Forelimb muscle (tissue), 1 donor: ENCODE measurements at places on chromosomes 7 and 10.
A peak's percentile ranks its signal among the peaks of the same experiment; 100 is the strongest.

- no peak for DNase-seq
Measured at GRCh38 chr10:102948786-102949185, 30.7 kb downstream of the CNNM2 start.

- no peak for DNase-seq
Measured at GRCh38 chr10:51241461-51241860, 167.2 kb downstream of the PRKG1 start.

DNA sequence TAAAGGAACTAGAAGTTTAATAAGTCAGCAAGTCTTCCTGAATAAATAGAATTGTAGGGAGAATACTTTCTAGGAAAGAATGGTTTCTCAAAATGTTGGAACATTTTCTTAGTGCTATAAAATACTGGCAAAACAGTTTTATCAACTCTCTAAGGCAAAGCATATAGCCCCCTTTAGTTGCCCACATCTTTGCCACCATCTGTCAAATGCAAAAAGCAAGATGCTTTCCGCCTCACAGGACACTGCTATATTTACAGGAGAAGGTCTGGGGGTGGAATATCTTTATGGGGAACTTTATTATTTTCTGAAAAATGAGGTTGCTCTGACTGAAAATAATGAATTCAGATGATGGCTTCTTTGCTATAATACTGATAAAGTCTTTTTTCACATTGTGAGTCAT is 78.3 kb downstream of the SVOPL start:
- DNase-seq: no peak

GRCh38 chr7:80869106-80869784 is 49.6 kb downstream of the SEMA3C start:
- no peak for DNase-seq

DNA sequence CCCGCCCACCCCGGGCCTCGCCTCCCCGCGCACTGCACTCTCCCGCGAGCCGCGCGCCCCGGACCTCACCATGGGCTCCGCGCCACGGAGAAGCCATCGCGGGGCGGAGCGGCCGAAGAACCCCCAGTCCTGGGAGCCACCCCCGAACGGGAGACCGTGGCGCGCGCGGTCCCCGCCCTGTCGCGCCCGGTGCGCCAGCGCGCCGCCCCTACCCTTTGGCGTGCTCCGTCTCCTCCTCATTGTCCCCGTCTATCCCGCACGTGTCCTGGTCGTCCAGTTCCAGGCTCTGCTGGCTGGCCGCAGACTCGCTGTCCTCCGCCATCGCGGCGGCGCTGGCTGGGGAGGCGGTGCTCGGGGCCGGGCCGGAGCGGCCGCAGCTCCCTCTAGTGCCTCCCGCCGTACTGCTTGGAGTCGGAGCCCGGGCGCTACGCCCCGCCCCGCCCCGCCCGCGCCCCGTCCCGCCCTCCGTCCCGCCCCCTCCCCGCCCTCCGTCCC is at the start of gene NMT2:
Gene NMT2, minus strand, starts transcription at position 403 of the 495 bp plus-strand sequence. Its CDS starts 81 bp downstream, at position 322.
- DNase-seq: peak; percentile 53

DNA sequence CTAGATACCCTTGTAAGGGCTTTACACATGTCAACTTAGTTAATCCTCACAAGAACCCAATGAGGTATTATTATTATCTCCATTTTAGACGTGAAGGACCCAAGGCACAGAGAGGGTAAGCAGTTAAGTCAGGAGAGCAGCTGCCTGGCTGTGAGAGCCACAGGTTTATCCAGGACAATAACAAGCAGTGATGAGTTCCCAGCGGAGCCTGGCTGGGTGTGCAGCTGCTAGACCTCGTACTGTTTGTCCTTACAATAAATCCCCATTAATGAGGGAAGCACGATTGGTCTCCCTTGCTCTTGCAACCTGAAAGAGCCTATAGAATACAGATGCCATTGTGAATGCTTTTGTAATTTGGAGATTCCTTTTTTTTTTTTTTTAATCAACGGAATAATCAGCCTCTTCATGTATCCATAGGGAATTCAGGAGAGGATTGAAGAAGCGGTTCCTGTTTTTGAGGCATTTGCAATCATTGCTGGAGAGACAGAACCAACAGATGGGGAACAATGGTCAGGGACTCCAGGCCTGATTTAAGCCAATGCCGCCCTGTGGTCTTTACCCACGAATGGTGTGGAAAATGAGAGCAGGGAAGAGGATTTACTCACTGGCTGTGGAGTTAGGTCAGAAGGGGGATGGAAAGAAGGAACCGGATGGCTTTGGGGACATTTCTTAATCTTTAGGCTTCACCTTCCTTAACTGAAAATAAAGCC is 12.3 kb upstream of the ASB4 start:
- DNase-seq: peak; percentile 69

DNA sequence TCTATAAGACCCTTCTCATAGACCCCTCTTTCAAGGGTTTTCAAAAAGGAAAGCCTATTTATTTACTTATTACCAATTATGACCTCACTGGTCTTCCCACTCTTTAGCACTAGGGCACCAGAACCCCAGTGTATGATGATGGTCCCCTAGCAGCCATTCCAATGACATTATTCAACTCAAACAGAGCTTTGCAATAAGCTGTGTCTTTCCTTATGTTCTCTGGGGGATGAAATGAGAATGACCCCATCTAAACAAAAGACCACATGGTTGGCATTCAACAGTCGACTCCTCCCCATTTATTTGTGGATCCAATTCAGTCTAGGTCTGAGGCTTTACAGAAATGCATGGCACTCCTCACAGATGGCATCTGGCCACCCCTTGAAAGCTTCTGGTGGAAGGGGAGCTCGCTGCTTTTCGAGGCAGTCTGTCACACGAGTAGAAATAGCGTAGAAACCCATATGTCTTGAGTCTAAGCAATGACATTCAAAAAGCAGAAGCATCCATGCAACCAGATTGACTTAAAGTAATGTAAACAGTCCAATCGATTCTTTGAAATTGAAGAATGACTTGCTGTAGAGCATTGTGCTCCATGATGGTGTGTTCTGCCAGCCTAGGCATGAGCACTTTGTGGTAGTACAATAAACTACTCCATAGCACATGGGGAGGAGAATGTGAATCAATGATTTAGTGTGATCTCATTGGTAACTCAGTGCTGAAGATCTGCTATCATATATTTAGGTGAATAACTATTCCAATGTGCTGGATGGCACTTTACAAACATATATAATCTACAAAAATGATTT is 29.8 kb downstream of the NRP1 start:
- DNase-seq: no peak

GRCh38 chr7:107907790-107908189 is 16.8 kb downstream of the DLD start:
- DNase-seq: no peak

GRCh38 chr7:142125256-142125955 is 13.9 kb downstream of the MGAM2 start:
- DNase-seq: no peak

DNA sequence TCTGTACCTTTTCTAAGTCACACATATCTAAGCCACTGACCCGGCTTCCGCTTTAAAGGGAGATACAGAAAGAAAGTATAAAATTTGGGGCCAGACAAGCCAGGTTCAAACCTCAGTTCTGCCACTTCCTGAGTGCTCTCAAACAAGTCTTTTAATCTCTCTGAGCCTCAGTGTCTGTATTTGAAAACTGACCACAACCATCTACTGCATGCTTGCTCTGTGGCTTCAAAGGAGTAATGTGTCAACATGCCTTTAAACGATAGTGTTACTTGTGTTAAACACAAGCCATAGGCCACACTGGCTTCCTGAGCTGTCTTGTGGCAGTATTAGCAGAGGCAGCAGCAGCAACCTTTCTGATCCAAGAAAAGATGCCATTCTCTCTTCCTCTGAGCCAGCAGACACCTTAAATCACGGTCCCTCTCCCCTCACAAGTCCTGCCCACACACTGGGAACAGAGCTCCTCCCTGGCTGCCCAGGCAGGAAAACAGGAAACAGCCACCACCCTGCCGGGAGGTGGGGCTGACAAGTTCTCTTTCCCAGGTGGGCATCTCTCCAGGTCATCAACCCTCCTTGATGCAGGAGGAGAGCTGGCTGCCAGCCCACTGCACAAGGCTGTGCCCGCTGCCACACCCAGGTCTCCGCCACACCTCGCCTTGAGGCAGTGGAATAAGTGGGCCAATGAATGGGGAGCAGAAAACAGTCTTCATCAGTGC is 10.7 kb downstream of the HIP1 start:
- no peak for DNase-seq
